H7 (cell line): ENCODE measurements at places on chromosomes 7 and 10.
A peak's percentile ranks its signal among the peaks of the same experiment; 100 is the strongest.

DNA sequence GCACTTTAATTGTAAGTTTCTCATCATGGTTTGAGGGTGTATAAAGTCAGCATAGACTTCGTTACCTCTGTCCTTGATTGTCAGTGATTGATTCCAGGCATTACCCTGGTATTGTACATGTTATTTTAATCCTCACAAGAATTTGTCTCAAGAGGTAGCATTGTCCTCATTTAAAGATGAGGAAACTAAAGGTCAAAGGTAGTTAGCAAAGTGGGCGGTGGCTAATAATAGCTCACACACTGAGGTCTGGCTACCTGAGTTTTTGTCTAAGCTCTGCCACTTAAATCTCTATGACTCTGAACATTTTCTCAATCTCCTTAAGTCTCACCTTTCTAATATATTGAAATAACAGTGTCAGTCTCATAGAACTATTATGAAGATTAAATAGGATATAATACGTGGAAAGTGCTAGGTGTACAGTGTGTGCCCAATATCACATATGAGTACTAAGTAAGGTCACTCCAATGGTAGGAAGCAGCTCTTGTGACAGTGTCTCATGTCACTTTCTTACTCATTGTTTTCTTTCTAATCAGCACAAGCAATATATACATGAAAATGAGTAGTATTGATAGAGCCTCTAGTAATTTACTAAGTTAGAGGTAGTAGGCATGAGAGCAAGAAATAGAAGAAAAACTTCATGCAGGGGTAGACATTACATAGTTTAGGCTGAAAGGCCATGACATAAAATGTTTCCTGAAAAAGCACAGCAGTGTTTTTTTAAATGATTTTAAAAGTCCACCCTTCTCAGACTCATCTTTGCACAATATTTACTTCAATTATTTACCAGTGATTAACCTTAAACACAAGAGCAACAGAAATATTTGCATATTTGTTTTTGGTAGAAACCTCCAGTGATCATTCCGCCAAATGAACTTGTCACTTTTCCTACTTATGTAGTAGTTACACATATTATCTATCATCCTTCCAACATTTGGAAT is 21.0 kb downstream of the AHR start:
- no peak for DNase-seq

- DNase-seq: peak; percentile 32
Observed at GRCh38 chr10:5565671-5566581, 41.2 kb downstream of the CALML3 start.

DNA sequence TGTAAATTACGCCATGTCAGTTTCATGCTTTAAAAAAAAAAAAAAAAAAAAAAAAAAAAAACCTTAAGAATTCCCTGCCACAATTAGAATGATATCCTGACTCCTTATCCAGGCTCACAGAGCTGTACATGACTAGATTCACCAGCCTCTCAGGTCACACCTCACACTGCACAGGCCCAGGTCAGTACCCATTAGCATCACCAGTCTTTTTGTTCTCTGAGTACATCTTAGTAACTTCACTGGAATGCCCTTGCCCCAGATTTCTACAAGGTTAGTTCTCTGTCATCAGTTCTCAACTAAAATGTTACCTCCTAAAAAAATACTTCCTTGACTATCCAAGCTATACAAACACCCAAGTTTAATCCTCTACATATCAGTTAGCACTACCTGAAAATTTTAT is 211.0 kb downstream of the LRRN3 start:
- DNase-seq: no peak

DNA sequence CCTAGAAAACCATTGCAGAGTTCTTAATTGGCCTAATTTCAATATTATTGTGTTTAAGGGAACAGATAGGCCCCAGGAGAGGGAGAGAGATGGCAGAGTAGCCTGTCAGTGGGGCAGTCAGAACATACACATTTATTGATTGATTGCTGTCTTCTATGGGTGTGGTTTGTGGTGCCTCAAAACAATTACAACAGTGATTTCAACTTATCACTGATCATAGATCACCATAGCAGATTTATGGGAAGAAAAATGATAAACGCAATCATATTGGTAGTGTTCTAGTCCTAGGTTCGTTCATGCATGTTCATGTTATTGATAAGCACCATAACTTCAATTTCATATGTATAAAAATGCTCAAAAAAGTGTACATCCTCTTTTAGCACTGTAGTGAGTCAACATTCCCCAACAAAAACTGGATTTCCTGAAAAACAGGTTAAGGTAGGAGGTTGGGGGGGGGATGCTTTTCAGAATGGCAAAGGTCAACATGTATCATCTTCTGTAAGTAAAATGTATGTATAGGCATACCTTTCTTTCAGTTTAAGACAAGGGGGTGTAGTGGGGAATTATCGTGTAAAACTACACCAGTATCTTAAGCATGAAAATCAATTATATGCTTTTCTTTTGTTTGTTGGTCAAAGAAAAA is 1.1 kb upstream of the TNKS2 start:
- no peak for DNase-seq

- no peak for DNase-seq
Observed at GRCh38 chr7:143901332-143901667, 676 bp downstream of the TCAF1 start.

GRCh38 chr7:21338728-21339164 is 89.1 kb upstream of the SP4 start:
- no peak for DNase-seq

DNA sequence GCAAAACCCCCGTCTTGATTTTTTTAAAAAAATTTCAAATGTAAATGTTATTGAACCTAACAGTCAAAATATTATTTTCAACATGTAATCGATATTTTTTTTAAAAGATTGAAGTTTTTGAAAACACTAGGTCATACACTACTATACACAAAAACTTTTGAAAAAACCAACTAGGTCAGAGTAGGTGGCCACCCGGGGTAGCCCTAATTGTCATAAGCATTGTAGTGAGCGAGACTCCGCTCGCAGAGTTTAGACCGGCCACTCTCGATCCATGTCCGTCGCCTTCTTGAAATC is 417 bp downstream of the RFC2 start:
- no peak for DNase-seq

GRCh38 chr7:323410-323809 is 33.4 kb downstream of the FOXL3 start:
- DNase-seq: no peak

DNA sequence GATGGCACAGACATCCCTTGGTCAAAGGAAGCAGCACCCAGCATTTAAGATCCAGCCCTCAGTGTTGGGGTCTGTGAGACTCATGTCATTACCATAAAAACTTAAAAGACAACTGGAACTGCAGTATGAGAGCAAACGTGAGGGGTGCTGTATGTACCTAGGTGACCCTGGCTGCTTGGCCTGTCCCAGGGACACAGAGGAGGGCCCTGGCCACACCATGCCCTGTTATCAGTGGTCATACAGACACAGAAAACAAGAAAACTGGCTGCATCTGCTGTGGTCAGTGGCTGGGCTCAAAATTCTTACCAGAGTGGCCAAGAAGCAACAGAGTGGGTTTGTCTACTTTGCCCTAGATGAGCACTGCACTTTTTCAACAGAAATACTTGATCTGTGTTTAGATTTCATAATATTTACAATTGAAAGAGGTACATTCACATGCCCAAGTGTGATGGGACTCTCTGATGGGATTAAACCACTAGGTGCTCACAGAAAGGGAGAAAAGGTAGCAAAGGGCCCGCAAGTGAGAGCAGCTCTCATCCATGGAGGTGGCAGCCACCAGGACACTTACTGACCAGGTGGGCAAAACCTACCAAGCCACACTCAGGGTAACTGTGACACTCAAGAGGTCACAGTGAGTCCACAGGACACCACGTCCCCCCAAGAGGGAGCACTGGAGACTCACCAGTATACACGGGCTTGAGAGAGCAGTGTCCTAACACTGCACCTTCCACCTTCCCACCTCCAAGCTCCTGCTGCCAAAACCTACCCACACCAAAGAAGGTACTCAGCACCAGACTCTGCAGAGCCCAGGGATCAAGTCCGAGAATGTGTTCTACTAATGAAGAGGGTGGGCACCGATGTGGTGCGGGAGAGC is 68.1 kb upstream of the CAMK2B start:
- no peak for DNase-seq

DNA sequence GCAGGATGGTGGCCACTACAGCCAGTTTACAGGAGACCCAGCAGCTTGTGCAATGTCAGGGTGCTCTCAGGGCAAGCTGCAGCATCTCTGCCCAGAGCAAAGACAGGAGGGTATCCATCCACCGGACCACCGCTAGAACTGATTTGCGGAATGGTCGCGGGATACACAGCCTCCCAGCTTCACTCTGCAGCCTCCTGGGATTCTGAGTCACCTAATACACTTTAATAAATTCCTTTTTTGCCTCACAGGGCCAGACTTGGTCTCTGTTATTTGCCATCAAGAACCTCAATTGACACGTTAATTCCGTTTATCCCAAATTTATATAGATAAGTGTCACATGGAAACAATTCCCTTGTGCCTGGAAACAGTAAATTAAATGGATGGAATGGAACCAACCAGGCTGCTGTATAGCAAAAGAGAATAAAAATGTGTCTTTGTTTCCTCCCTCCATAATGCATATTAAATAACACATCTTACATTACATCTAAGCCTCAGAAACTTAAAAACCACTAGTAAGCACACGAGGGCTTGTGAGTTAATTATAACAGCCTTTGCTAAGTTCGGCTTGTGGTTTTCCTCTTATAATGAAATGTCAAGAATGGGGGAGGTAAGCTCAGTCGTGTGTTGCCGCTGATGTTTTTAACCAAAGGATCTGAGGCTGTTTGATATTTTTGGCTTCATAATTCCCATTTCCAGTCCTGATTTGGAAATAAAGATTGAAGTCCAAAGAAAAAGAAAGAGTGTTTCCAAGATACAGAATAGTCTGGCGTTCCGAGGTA is 52.1 kb downstream of the ADRB1 start:
- DNase-seq: no peak

DNA sequence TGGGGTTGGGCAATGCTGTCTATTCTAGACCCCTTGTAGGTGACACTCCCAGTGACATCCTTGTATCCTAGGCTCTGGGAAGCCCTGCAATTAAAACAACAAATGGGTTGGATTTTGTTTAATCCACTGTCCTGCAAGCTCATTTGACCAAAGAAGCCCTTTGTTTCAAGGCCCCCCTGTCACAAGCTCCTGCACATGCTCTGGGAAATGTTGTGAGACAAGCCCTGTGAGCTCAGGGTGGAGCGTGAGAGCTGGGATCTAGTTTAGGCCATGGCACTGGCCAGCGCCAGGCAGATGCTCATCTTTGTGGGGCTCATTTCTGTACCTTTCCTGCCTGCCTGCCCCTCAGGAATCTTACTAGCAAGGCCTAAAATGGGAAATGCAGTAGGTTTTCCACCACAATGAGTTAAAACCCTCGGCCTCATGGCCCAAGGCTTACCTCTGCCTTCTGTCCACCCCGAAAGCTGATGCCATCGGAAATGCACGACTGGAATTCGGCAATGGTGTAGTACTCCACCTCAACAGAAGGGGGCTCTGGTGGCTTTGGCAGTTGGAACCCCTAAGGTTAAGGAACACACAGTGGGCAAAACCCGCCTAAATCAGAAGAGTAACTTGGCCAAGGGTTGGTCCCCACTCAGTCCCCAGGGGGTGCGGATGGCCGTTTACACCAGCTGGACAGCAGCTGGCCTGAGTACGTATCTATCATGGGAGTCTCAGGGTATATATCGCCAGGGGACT is 112.0 kb downstream of the NEURL1 start:
- DNase-seq: peak; percentile 89

GRCh38 chr7:18831419-18831818 is 286.0 kb downstream of the TWIST1 start:
- no peak for DNase-seq
